ENCODE measurements at places on chromosomes 4 and X.

DNA sequence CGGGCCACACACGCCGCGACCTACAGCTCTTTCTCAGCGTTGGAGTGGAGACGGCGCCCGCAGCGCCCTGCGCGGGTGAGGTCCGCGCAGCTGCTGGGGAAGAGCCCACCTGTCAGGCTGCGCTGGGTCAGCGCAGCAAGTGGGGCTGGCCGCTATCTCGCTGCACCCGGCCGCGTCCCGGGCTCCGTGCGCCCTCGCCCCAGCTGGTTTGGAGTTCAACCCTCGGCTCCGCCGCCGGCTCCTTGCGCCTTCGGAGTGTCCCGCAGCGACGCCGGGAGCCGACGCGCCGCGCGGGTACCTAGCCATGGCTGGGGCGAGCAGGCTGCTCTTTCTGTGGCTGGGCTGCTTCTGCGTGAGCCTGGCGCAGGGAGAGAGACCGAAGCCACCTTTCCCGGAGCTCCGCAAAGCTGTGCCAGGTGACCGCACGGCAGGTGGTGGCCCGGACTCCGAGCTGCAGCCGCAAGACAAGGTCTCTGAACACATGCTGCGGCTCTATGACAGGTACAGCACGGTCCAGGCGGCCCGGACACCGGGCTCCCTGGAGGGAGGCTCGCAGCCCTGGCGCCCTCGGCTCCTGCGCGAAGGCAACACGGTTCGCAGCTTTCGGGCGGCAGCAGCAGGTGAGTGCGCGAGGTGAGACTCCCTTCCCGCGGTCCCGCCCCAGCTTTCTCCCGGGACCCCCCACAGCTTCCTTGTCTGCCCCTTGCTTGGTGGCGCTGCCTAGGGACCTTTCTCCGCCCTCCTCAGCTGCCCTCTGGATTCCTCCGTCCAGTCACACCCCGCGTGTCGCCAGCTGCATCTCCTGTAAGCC lies 678 bp downstream of the BMP3 start:
- DNase-seq: no peak

- DNase-seq: no peak
These were observed 198.1 kb upstream of the PUDP start for GRCh38 chrX:7346021-7346420.

DNA sequence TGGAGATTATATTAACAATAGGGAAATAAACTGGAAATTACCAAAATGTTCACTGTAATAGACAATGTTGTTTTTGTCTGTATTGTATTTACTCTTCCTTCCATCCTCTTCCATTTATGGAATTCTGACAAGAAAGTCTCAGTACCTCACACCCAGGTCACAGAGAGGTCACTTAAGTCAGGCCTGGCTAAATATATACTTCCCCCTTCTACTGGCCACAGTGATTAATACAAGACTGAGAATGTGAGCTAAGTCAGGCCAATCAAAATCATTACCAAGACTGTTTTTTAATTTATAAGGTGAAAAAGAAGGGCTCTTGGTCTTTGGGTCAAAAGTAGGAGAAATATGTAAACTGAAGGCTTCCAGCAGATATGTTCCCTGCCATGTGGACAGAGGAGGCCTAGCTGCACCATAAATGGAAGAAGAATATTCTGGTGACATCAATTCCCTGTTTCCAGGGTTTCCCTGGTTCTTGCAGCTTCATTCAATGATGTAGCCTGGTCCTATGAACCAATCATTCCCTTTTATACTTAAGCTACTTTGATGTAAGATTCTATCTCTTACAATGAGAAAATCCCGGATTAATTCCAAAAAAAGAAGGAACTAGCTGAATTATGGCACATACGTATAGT lies 64.3 kb downstream of the LRBA start:
- no peak for DNase-seq

DNA sequence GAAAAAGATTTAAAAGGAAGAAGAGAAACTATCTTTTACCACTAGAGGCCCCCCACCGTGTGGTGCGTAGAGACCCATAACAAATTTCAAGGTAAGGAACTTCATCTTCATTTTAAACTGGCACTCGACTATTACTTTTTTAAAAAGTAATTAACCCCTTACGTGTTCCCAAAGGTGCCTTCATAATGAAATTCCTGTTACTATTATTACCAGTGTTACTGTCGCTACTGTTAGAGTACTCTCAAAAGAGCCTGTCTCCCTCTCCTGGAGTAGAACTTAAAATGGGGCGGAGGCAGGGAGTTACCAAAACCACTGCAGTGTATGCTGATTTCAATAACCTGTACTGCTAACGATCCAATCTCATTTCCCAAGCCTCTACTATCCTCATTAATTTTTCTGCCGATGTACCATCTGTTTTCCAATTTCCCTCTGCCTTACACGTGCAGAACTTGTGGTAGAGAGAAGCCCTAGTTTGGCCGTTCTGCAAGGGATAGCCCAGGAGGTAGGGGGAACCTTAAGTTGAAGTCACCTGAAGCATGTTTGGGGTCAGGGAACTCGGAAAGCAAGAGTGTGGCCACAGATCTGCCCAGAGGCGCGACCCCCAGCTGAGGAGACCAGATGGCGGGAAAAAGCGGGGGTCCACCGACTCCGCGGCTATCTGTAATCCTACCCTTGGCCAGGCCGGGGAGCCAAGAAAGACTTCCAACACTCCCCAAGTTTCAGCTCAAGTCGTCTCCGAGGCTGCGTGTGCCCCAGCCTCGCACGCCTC lies 720 bp upstream of the STK26 start:
- no peak for DNase-seq

- no peak for DNase-seq
These were observed 41.6 kb downstream of the NDNF start for GRCh38 chr4:121030711-121031110.

GRCh38 chr4:86500527-86500926 lies 93.6 kb upstream of the PTPN13 start:
- no peak for DNase-seq

DNA sequence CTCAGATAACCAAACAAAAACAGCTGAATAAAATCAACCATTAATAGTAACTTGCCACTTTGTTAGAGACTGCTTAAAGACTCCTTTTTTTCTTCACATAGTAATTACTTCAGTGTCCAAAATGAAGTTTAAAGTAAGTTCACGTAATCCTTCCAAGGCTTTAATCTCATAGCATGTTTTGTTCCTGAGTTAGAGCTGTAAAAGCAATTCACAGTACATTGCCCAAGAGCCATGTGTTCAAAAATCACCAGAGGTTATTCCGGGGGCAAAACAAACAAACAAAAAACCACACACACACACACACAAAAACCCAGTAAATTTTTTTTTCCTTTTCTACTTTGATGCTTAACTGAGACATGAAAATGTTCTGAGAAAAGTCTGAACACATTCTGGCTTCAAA lies 6.1 kb downstream of the GPR82 start:
- no peak for DNase-seq

DNA sequence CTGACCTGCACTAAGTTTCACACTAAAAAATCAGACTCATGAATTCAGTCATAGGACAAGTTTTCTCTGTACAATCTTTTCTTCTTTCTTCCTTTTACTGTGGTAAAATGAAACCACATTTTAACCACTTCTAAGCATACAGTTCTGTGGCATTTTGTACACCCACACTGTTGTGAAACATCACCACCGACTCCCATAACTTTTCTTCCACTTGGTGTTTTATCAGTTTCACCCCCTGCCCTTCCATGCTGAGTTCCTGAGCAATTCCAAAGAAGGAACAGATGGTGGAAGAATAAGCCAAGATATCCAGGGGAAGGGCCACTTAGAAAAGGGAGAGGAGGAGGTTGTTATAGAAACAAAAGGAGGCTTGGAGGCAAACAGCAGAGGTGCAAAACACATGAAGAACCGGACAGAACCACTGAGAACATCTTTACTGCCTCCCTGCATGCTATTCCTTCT lies 22.6 kb downstream of the SLC25A4 start:
- DNase-seq: no peak

DNA sequence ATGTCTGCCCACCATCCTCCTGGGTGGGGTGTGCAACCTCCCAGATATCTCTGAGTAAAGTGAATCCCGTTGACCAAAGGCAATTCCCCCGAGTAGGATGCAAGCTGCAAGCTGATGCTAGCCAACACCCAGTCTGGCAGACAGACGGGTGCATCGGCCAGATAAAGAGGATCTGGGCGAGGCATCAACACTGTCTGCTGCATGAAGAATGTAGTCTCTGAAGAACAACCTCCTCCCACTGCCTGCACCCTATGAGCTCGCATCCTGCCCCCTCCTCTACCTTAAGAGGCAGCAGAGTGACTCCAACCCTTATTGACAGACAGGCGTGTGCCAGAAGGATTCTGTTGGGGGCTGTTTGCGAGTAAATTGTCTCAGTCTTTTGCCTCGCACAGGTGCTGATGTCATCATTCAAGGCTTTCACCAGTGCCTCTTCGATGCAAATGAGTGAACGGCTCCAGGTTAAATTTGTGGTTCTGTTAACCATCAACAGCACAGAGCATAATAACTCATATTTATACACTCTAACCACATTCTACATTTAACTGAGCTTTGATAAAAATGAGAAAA lies 546.9 kb downstream of the BCOR start:
- no peak for DNase-seq

- DNase-seq: no peak
These were observed 255.6 kb downstream of the NDST4 start for GRCh38 chr4:114857831-114858230.
